ENCODE measurements at places on chromosomes 1 and 21.
A peak's percentile ranks its signal among the peaks of the same experiment; 100 is the strongest.

- no peak for DNase-seq
Measured at GRCh38 chr21:16708101-16708835, 804.6 kb upstream of the CXADR start.

DNA sequence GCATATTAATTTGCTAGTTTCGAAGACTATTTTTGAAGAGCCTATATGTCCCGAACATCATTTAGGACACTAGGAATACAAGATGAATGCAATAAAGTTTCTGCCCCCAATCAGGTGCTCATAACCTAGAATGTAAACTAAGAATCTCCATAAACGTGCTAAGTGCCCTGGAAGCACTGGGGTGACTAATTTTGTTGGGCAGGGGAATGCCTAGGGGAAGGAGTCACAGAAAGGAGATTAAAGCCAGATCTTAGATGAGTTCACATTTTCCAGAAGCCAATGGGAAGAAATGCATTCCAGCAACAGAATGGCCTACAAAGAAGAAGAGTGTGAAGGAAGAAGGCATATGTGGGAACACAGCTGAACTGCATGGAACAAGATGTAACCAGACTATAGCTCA lies 19.5 kb downstream of the SCYL3 start:
- DNase-seq: no peak

GRCh38 chr1:17822741-17823426 lies 67.8 kb downstream of the ACTL8 start:
- DNase-seq: no peak

GRCh38 chr1:44545961-44546360 lies 128.3 kb downstream of the TMEM53 start:
- no peak for DNase-seq

GRCh38 chr21:41932191-41932575 lies 21.6 kb downstream of the C2CD2 start:
- no peak for DNase-seq

GRCh38 chr1:235864931-235865525 lies 1.7 kb downstream of the LYST start:
- DNase-seq: no peak

- DNase-seq: no peak
Measured at GRCh38 chr1:78718566-78718965, 68.9 kb downstream of the IFI44 start.

GRCh38 chr1:232650845-232651244 lies 20.9 kb upstream of the SIPA1L2 start:
- DNase-seq: no peak

DNA sequence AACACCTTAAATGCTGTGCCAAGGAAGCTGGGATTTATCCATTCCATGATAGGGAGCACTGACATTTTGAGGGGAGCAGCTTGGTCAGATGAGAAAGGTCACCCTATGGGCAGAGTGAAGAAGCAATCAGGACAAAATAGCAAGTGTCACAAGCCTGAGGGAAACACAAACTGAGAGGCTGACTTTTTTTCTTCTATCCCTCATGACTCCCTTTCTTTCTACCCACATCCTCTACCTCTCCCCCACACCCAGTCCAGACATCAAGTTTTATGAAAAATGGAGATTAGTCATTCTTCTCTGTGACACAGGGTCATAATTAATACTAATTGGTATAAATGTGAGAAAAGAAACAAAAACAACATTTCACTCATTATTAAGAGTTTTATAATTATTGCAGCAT lies 103.1 kb downstream of the SLC25A24 start:
- DNase-seq: no peak

GRCh38 chr21:39060485-39061083 lies 122.7 kb downstream of the PSMG1 start:
- no peak for DNase-seq

DNA sequence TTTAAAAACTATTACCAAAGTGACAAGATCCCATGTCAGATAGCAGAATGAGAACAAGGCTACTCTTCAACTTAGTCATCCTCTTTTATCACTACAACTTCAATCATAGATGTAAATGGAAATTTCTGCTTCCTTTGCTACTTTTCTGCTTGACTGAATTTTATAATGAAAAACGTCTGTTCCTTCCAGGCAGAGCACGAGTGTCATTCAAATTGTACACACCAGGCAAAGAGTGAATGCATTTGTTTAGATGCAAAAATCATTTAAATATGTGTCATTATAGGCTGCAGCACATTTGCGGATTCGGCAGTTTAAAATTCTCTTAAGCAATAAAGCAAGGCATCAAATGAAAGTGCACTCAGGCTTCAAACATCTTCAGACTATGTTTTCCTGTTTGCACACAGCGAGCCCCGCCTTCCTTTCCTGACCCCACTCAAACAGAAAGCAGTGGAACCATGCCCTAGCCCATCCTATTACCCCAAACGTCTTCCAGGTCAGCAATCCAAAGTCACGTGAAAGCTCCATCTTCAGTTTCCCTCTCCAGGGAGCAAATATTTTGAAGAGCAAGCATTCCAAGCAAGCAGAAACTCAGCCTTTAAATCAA lies 99.6 kb downstream of the APP start:
- peak; percentile 31 for DNase-seq

DNA sequence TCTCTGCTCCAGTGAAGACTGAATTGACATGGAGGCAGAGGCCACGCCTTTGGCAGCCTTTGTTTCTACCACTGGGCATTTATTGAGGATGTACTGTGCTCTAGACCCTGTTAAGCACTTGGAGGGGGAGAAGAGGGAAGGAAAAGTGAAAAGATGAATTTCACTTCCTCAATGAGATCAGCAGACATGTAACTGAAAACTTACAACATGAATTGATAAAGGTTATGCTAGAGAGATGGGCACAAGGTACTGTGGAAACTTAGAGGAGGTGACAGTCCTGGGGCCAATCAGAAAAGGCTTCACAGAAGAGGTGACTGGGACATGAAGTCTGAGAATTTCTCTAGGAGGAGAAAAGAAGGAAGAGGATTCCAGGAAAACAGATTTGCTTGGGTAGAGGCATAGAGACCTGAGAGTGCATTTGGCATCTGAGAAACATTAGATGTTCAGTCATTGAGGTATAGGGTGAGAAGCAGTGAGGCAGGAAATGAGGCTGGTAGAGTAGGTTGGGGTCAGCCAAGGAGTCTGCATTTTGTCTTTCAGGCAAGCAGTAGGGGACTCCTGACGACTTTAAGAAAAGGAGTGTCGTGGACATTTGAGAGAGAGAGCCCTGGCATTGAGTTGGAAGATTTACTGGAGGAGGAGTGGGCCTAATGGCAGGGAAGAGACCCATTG lies 113.0 kb downstream of the SYT2 start:
- DNase-seq: no peak

GRCh38 chr1:13583966-13584791 lies 547 bp downstream of the PDPN start:
- DNase-seq: peak; percentile 79

GRCh38 chr1:99173900-99174299 lies 90.4 kb upstream of the PLPPR4 start:
- no peak for DNase-seq

- DNase-seq: no peak
Measured at GRCh38 chr1:169049258-169049938, 57.1 kb upstream of the ATP1B1 start.

DNA sequence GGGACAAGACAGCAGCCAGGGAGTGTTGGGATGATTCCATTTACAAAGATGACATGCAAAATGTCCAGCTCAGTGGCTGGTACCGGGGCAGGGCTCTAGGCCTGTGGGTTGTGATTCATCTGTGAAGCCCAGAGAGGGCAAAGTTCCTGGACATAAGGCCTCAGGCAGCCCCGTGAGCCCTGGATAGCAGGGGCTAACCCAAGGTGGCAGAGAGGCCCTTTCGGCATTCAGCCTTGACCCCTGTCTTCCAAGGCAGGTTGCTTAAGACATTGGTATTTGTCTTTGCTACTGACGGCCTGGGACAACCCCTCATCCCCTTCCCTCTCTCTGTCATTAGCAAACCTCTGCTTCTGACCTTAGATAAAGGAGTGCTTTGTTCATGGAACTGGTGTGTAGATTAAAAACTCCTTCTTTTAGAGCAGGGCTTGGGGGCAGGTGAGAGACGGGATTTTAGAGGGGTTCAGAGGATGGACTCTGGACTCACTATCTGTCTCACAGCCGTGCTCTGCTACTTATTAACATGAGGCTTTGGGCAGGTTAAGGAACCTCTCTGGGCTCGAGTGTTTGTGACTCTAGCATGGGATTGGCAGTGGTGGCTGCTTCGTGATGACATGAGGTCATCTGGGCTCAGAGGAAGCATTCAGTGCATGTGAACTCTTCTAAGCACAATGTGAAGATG lies 36.3 kb downstream of the TMEM51 start:
- DNase-seq: no peak

- DNase-seq: no peak
Measured at GRCh38 chr1:216903382-216903740, 180.1 kb upstream of the ESRRG start.

DNA sequence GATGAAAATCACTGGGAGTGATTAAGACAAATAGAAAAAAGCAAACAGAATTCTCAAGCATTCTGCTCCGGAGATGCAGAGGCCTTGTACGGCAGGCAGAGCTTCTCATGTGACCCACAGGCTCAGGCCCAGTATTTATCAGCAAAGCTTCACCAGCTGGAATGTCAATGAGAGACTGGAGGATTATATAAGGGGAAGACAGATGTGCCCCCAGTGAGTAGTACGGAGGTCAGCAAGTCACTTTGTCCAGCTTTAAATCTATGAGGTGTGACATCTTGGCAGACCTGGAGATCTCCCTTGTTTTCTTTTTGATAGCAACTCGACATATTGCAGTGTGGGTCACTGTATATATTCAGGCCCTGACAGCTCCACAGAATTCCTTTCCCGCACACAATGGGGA lies 106.8 kb downstream of the HHIPL2 start:
- peak; percentile 21 for DNase-seq

- DNase-seq: no peak
Measured at GRCh38 chr1:77319036-77319705, 37.4 kb downstream of the AK5 start.

DNA sequence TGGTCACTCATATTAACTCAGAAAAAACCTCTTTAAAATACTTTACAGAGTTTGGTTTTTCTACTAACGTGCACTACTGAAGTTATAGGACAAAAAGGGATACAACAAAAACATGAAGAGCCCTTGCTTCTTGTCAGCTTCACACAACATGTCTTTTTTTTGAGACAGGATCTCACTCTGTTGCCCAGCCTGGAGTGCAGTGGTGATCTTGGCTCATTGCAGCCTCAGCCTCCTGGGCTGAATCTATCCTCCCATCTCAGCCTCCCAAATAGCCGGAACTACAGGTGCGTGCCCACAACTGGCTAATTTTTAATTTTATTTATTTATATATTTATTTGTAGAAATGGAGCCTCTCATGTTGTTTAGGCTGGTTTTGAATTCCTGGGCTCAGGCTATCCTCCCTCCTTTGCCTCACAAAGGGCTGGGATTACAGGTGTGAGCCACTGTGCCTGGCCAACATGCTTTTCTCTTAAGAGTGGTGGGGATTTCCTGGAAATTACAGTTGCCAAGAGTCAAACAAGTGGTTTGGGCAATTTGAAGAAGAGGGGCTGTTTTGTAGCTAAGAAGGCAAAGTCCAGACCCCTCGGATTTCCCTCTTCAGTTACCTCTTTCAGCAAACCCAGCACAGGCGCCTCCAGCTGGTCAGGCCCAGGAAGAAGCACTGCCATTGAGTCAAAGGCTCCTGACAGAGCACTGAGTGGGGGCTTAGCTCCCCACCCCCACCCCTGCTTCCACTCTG lies 6.4 kb upstream of the SMPDL3B start:
- DNase-seq: no peak

DNA sequence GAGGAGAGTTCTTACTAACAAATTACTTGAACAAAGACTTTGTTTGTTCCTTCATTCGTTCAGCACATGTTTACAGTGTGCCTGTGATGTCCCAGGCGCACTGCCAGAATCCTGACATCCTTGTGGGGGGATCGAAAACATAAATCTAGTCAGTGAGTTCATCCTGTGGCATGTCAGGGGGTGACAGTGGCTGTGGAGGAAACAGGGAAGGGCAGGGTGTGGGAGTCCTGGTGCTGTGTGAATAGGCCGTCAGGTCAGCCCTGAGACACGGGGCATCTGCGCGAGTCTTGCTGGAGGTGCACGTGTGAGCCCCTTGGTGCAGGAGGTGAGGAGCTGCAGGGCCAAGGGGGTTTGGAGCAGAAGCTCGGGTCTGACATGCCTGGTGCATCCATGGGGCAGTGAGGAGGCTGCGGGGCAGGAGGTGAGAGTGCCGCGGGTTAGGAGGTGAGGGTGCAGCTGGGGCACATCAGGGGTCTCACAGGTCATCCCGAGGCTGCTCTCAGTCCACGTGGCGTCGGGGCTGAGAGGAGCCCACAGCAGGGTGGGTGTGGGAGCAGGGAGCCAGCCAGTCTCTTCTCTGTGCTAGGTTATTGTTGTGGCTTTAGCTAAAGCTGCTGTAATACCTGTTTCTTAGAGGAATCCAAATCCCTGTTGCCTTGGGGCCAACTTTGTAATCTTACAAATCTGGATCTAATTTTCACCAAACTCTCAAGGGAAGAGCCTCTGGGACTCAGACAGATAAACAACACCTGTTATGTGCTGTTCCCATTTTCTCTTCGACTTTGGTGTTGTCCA lies 93.4 kb downstream of the PCBP3 start:
- no peak for DNase-seq

GRCh38 chr1:188386666-188387065 lies 1557.9 kb downstream of the PLA2G4A start:
- DNase-seq: no peak

DNA sequence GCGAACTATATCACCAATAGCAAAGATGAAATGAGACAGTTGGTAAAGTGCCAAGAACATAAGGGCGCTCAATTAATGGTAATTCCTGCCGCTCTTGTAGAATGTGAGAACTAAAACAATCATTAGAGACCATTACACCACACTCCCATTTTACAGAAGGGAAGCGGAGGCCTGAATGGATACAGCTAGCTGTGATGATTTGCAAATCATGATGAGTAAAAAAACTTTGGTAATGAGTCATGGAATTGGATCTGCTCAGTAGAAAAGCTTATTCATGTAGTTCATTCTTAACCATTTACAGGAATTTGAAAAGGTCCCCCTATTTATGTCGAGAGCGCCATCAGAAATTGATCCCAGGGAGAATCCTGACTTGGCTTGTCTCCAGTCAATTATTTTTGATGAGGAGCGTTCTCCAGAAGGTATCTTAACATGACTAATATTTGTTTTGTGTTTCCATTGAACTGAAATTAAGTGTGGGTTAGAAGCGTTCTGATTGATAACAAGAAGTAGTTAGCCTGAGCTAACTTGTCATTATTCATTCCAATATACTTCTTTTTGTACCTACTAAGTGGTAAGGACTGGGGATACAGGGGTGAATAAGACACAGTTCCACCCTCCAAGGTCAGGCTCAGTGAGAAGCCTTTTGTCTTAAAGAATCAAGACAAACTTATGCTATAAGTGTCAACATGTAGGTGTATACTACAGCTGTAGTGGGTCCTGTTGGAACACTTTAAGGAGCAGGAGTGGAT lies 812 bp downstream of the TTC4 start:
- no peak for DNase-seq

DNA sequence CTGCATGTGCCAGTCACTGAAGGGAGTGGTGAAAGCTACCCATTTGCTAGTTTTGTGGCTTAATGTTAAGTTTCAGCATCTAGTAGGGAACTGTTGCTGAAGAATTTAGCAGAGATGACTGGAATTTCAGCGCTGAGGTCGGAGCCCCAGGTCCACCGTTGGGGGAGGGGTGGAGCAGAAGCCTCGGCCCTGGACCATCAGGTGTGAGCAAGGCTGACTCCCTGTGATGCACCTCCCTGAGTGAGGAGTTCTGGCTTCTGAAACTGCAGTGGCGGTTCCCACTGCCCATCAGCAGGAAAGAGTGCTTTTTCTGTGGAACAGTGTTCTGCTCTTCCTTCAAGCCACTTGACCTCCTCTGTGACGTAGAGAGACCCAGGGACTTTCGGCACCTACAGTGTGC lies 1.3 kb downstream of the NOS1AP start:
- no peak for DNase-seq

- no peak for DNase-seq
Measured at GRCh38 chr1:174963529-174964125, 36.1 kb upstream of the CACYBP start.
